ENCODE measurements at places on chromosomes 4 and X.

- no peak for DNase-seq
These were observed 21.1 kb downstream of the RNF4 start for GRCh38 chr4:2489841-2490552.

- DNase-seq = no peak
These were observed 99.7 kb downstream of the AFF2 start for GRCh38 chrX:148600131-148600530.

GRCh38 chr4:11451716-11452115 lies 23.0 kb upstream of the HS3ST1 start:
- DNase-seq = no peak

DNA sequence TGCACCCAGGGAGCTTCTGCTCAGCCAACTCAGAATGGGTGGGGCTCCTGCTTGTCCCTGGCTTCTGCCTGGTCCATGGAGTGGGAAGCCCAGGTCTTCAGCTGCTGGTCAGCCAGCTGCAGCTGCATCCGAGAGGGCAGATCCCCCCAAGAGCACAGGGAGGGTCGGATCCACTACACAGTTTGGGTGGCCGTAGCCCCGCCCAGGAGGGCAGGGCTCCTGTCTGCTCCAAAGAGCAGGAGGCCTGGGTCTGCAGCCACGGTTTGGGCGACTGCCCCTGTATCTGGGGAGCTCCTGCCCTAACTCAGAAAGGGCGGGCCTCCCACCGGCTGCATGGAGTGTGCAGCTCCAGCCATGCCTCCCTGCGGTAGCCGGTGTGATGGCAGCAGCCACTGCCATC lies 169.1 kb downstream of the TEX13A start:
- no peak for DNase-seq

- no peak for DNase-seq
These were observed 813.8 kb upstream of the HTR2C start for GRCh38 chrX:113770071-113770470.

GRCh38 chrX:12582649-12583048 lies 208.6 kb upstream of the PRPS2 start:
- DNase-seq = no peak

- no peak for DNase-seq
These were observed 68.6 kb upstream of the SORBS2 start for GRCh38 chr4:185880571-185880970.

- no peak for DNase-seq
These were observed 141.9 kb upstream of the STK26 start for GRCh38 chrX:131881194-131881593.

GRCh38 chrX:110346681-110347080 lies 12.0 kb upstream of the RTL9 start:
- DNase-seq = no peak

DNA sequence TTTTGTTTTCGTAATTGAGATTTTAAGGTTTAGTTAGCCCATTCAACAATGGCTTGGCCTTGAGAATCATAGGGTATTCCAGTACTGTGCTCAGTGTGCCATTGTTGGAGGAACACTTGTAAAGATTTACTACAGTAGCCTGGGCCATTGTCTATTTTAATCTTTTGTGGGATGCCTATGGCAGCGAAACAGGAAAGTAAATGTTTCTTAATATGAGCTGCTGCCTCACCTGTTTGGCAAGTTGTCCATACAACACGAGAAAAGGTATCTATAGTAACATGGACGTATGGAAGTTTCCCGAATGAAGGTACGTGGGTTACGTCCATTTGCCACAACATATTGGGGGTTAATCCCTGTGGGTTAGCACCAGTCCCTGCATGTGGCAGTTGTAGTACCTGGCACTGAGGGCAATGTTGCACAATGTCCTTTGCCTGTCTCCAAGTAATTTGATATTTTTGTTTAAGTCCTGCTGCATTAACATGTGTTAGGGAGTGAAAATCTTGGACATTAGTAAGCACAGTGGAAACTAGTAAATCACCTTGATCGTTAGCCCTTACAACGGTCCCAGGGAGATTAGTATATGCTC lies 38.6 kb upstream of the AADAT start:
- no peak for DNase-seq

DNA sequence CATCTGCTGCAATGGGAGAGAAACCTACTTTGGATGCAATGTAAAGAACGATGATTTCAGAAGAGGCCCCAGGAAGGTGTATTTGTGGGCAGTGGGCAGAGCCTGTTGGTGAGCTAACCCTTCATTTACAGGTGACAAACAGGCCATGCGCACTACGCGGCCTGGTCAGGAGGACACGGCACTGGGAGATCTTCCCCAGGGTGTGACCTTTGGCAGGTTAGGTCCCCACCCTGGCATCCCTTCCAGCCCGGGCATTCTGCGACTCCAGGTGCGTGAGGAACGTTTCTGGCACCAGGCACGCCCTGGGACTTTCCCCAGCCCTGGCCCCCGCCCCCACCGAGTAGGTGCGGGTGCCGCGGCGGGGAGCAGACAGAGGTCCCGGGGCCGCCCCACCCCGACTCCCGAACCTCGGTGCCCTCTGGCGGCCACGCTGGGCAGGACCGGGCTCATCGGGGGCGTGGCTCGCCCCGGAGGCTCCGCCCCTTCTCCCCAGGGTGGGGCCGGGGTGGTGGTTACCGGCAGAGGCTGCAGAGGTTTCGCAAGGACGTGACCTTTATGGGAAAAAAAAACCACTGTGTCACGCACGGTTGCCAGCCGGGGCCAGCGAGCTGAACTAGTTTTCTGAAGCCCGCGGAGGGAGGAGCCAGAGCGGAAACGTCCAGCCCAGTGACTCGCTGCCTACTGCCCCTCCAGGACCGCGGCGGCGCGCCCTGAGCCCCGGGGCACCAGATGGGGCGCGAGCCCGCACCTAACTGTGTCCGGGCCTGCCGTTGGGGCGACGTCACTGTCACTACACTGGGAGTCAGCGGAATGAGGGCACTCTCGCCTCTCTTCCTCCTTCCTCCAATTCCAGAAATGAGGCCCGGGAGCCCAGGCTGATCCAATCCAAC lies 5.0 kb upstream of the NYX start:
- peak; percentile 24 for DNase-seq

- DNase-seq = no peak
These were observed 22.7 kb downstream of the MAP9 start for GRCh38 chr4:155353923-155354540.

DNA sequence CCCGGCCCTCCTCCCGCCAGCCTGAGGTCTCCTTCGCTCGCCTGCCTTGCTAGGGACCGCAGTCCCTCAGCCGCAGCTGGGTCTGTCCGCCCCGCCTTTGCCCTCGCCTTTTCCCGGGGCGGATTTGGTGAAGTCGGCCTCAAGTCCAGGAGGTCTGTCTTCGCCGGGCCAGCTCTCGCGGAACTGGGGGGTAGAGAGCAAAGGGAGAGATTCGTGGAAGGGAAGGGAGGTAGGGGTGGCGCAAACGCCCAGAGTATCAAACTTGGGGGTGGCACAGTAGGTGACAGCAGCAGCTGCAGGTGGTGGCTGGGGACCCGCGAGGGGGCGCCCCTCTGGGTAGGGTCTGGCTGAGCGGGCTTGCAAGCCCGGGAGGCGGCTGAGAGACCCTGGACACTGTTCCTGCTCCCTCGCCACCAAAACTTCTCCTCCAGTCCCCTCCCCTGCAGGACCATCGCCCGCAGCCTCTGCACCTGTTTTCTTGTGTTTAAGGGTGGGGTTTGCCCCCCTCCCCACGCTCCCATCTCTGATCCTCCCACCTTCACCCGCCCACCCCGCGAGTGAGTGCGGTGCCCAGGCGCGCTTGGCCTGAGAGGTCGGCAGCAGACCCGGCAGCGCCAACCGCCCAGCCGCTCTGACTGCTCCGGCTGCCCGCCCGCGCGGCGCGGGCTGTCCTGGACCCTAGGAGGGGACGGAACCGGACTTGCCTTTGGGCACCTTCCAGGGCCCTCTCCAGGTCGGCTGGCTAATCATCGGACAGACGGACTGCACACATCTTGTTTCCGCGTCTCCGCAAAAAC lies at the start of gene NPY2R:
Gene NPY2R (plus strand): TSS at position 379 of the 797 bp plus-strand sequence. CDS start 5,304 bp downstream, outside the sequence.
- no peak for DNase-seq

DNA sequence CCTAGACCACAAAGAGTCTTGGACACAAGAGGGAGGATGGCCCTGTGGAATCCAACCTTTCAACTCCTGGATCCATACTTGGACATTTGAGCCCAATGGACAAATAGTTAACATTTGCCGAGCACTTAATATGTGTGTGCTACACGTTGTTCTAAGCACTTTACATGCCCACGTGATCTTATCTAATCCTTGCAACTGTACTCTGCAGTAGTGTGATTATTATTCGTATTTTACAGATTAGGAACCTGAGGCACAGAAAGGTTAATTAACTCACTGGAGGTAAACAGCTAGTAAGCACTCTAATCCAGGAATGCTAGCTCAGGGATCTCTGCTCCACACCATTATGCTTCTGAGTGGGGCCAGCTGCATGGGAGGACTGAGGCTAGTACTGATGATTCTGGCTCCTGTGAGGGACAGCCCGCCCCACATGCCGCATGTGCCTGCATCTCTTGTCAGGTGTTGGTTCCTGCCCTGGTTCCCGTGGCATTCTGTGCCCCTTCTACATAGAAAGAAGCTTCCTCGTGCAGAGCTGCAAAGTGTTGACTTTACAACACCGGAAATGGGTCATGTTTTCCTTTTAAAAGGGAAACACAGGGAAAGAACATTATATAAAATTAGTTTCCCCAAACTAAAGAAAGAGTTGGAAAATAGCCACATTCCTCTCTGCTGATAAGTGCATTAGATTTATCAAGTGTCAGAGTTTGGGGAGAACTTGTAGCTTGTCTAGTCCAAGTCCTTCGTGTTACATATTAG lies 34.8 kb downstream of the PLAC1 start:
- no peak for DNase-seq

DNA sequence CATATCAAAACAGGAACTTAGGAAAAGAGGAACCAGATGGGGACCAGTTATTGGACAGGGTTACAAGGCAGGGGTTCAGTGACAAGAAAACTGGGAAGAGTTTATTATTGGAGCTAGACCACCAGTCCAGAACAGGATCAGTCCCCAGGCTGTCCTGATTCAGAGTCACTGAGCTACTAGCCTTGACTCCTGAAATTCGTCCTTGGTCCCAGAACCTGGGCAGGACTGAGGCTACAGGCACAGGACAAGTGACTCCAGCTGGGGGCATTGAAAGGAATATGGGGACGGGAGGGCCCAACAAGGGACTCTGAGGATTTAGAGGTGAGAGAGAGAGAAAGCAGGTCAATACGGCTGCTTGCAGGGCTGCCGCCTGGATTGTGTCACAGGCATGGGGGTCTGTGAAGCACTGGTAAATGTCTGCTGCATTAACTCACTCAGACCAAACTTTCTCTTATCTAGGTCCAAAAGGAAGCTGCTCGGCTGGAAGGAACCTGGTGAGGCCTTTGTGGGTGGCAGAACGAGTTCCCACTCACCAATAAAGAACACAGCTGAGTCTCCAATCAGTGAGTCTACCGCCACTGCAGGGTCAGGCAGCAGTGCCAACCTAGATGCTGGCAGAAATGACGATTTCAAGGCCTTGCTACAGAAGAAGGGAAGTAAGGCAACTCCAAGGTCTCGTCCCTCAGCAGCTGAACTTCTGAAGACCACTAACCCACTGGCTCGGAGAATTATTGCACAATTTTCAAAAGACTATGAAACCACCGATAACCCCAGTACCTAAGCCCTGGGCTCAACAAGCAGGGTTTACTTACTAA lies 11.3 kb upstream of the RTL5 start:
- DNase-seq = no peak
